ENCODE measurements at places on chromosomes 3 and 15.

DNA sequence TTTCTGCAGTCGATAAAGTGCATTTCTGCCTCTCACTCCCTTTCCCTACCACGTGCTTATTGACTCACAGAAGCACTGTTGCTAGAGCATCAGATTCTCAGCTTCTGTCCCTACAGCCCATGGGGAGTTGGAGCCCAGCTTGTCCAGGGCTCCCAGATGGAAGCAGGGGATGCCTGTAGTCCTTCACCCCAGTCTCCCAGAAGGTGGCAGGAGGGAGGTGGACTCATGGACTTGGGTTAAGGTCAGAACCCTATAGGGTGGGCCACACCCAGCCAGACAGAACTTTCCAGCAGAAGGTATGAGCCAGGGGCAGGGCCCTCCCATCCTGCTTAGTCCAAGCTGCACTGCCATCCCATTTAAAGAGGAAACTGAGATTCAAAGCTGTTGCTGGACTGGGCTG is 33.1 kb upstream of the SEMA3F start:
- DNase-seq: no peak

GRCh38 chr3:188178293-188178936 is 24.5 kb downstream of the LPP start:
- DNase-seq: no peak

GRCh38 chr3:196073255-196073753 is 8.6 kb downstream of the TFRC start:
- no peak for DNase-seq

DNA sequence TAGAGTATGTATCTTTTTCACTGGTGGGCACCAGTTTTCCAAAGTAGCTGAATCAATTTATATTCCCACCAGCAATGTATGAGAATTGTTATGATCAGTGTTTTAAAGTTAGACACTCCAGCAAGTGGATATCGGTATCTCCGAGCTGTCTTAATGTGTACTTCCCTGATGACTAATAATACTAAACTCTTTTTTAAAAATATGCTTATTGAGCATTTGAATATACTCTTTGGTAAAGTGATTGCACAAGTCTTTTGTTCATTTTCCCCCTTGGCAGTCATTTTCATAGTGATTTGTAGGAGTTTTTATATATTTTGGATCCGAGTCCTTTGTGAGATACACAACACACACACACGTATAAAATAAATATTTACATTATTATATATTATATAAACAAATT is 12.5 kb upstream of the FEM1B start:
- no peak for DNase-seq

DNA sequence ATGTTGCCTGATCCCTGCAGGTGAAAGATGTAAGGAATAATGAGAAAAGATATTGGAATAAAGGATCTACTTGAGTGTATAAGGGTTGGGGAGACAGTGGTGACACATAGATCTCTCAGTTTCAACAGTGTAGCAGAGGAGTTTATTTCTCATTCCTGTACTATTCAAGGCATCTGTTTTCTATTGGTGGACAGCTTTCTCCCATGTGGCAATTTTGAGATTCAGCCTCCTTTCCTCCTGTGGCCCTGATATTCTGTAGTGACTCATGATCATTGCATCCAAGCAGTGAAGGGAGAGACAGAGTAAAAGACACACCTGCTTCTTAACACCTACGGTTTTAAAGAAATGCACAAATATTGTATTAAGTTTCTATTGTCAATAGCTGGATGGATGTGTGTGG is 327.6 kb downstream of the GRM7 start:
- no peak for DNase-seq

DNA sequence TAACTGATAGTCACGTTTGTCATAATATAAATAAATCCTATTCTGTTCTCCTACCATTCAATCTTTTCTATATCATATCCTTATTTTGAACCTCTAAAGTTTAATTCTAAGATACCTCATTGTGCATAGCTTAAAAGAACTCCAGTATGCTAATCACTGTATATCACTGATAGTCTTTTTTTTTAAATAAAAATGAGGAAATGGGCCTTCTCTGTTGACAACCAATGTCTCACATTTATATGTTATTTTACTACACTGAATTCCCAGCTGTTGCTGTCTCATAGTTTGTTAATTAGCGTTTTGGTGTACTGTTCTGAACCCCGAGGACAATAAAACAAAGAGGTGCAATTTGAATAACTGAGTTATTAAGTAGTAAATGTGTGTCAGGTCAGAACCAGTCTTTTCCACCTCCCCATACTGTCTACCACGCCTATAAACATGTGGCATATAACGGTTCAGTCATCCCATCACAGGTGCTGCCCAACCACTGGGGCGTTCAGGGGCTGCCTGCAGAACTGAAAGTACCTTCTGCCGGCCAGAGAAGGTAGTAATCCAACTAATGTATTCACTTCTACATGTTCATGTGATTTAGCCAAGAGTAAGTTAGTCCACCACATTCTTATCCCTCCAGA is 14.9 kb downstream of the CBLB start:
- DNase-seq: no peak

DNA sequence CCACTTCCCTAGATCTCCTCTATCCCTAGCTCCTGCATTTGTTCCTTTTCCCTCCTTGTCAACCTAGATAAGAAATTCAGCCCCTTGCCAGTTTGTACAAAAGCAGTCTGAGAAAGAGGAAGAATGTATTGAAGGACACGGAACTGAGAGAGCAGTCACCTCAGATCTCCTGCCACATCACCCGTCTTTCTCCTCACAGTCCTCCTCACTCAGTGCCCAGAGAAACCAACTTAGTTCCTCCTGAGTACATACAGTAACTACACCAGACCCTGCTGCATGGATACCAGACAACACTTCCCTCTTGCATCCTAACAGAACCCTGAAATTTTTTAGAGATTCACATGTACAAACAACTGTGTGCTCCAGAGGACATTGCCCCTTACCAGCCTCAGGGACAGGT is 563.6 kb upstream of the ADAMTS9 start:
- DNase-seq: no peak

DNA sequence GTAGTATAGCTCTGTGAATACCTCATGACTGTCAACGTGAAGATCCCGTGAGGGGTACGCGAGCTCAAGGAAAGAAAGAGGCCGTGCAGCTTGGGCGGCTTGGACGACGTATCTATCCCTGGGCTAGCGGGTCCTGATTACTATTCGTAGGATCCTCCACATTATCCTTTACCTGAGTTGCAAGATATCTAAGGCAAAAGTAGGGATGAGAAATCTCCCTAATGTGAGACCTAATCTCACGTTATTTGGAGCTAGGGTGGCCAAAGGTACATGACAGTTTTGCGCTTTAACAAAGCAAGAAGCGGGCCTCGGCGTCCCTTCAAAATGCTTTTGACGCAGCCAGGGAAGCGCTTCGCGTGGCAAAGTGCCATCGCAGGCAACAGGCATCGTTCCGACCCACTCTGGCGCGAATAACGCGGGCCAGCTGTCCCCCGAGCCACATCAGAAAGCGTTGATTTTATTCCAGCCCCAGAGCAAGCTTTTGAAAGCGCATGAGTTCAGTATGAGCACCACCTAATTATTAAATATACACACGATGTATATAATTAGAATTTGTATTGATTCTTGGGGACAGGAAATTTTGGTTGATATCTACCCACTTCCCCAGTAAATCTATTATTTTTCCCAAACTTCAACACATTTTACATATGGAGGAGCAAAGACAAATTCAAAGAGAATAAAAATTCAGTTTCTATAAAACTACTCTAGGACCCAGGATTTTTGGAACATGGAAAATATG is 2.5 kb upstream of the EOMES start:
- no peak for DNase-seq

DNA sequence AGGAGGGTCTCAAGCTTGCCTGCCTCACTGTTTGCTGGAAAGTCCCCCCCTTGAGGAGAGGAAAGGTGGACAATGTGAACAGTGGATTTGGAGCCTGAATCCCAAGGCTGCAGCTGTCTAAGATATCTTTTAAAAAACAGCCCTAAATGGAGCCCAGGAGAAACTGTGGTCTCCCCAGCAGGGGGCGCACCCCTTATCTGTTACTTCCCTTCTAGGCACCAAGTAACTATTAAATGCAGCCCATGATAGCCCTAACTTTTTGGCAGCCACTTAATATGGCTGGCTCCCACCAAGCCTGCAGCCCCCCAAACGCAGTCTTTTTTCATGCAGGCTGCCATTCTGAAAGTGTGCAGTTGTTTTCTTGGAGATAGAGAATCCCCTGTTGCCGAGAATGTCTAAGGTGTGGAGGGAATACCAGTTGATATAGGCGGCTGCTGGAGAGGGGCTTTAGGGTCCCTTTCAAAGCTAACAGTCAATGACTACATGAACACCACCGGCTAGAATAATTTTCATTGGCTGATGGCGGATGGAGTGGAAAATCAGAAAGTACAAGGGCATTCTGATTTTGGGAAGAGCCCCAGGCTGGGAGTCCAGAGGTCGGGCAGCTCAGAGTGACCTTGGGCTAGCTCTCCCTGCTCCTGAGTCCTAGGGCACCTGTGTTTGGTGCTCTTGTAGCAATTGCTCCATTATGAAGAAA is 1.3 kb downstream of the RHCG start:
- peak; percentile 76 for DNase-seq

GRCh38 chr3:134858441-134859035 is 63.5 kb downstream of the EPHB1 start:
- DNase-seq: no peak

DNA sequence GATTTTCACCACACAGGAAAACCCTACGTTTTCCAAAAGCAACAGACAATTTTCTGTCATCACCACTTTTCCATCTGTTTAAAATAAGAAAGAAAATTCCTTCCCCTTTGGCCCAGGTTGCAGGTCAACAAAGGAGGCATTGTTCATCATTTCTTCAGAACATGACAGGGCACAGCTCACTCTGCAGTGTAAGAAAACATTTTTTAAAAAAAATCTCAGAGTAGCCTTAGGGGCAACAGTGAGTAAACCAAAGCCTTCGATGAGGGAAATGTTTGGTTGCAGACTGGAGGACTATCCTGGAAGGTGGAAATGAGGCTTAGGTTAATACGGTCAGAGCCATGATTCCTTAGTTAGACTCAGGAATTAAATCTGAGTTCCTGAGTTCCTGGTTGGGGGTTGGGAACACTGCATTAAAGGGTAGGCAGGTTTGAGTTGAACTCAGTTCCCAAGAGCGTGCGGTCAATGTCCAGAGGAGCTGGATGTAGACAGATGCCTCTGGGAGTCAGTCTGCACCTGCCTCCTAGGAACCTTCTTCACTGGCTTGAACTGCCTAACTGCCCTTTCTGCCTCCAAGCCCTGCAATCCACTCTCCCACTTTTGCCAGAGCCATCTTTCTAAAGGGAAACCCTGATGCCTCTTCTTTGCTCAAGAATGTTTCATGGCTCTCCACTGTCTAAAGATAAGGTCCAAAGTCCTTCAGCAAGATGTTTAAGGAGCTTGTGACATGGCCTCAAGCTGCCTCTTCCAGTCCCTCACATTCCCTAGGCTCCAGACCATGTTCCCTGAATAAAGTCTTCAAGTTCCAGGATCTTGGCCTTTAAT is 3.3 kb upstream of the HES1 start:
- no peak for DNase-seq

DNA sequence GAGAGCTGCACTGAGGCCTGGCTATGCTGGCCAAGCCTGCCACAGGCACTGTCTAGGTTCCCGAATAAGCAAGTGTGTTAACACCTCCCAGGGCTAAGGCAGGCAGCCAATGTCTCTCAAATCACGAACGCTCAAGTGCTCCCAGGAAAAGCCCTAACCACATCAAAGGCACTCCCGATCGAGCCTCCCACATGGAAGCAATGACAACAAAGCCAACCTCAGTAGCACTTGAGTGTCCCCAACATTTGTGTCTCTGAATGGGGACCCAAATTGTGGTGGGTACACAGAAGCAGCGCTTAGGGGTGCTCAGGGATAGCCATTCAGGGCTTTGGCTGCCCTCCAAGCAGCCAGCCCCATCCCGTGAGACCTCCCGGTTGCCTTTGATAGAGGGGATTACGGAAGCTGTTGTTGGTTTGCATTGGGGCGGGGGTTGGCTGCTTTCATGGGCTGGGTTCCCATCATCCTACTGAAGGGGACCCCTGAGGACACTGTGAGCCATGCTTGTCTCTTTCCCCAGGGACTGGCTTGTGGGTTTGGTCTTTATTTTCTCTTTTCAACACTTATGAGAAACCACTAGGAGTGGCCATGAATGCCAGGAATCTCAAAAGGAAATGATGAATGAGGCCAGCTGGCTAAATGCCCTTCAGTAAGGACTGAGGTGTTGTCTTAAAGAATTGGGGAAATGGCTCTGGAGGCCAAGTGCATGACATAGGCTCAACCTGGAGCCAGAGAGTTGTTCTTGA is 234.1 kb upstream of the FEZF2 start:
- DNase-seq: no peak

DNA sequence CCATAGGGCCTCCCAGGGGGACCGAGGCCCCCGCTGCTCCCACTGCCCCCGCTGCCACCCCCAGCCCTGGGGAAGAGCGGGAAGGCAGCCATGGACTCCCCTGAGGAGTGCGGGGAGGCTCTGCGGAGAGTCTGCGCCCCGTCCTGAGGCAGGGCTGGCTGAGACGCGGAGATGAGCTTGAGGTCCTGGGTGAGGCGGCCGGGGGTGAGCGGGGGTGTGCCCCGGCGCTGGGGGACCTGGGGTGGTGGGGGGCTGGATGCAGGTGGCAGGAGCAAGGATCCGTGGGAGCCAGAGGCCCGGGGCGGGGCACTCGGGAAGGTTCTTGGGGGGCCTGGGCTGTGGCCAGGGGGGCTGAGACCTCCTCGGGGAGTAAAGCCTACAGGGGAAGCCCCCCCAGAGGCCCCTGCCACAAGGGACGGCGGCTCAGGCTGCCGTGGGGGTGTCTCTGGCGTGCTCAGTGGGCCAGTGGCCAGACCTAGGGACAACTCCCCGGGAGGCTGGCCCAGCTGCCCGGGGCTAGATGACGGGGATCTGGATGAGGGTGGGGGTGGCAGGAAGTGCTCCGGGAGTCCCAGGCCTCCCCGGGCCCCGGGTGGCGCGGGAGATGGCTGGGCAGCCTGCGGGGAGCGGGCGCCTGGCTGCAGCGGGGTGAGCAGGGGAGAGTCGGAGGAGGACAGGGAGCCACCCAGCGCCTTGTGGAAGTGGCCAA is 45.9 kb downstream of the HCN4 start:
- DNase-seq: no peak

GRCh38 chr3:33833408-33834095 is 35.1 kb downstream of the PDCD6IP start:
- no peak for DNase-seq

GRCh38 chr3:110974902-110975301 is 96.7 kb upstream of the NECTIN3 start:
- no peak for DNase-seq

GRCh38 chr3:172626021-172626640 is 84.7 kb downstream of the NCEH1 start:
- no peak for DNase-seq

GRCh38 chr15:80906159-80906766 is 83.4 kb downstream of the MESD start:
- DNase-seq: no peak

GRCh38 chr15:29140475-29141307 is 128.9 kb downstream of the NSMCE3 start:
- peak; percentile 25 for DNase-seq

DNA sequence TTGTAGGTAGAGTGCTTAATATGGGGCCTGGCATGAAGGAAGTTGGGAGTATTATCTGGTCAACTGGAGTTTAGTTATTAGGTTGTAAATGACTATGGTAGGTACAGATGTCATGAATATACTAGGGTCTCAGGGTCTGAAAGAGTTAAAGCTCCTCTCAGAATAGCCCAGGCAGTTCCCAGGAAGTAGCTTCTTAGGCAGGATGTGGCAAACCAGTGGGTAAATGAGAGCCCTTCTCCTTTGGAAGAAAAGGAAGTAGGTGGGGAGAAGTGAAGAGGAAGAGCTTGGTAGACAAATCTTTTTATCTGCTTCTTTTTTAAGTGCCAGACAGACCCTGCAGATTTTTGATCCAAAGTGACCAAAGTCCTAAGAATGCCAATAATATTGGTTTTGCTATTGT is 24.5 kb downstream of the MAP2K1 start:
- no peak for DNase-seq

All from activated CD8-positive, alpha-beta memory T cell treated with anti-CD3 and anti-CD28 coated beads, Interleukin-2, amount 50 U/mL, for 48 hours (primary cell).